Astrocyte (in vitro differentiated cells and primary cell): ENCODE measurements at places on chromosomes 3 and 15.

DNA sequence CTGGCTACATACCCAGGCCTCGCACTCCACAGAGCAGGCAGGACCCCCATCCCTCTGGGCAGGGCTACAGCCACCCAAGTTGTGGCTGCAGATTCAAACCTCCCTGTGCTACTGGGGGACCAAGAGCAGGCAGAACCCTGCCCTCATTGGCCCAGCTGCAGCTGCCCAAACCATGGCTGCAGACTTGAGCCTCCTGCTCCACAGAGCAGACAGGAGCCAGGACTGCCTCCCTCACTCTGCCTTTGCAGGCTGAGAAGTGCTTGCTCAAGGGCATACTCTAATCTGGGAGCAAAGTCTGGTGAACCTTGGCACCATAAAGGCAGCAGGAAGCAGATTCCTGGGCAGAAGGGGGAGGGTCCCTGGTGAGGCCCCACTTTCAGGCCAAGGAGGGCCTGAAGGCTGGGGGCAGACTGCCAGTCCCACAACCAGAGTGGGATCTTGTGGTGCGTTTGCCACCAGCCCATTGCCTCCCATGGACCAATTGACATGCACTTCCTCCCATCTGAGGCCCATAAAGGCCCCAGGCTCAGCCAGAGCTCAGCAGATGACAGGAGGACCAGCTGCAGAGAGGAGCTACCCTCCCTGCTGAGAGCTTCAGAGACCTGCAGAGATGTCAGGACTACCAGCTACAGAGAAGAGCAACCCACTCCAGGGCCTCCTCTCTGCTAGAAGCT lies 64.2 kb upstream of the EPHA6 start:
- no peak for DNase-seq

- DNase-seq, result no peak
Observed at GRCh38 chr3:155609586-155609985, 135.3 kb downstream of the PLCH1 start.

- DNase-seq, result no peak
Observed at GRCh38 chr3:59482684-59483083, 432.9 kb upstream of the CFAP20DC start.

DNA sequence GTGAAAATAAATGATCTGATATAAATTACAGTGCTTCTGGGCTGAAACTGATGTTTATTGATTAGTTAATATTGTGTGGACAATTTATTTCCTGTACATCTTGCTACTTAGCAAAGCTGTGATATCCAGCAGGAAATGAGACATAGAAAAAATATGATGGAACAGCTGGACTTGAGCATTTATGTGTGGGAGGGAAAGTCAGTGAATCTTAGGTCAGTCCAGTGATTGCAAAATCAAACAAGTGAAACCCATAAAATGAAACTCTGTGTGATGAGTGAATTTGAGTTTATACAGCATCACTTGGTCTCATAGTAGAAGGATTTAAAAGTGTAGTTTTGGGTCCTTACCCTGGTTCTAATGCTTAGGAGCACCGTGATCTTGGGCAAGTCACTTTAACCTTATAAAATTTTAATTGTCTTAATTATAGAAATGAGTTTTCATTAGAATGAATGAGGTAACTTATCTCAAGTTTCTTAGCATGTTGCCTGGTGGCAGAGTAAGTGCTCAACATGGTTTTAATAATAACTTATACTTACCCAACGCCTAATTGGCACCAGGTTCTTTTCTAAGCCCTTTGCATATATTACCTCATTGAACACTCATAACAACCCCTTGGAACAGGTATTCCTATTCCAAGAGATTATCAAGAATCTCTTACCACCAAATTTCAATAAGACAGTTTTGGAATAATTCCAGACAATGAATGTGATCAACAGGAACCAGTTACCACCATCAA lies 194.6 kb downstream of the ADAMTSL3 start:
- DNase-seq, result peak; percentile 90

- no peak for DNase-seq
Observed at GRCh38 chr3:8416965-8417364, 84.7 kb upstream of the LMCD1 start.

DNA sequence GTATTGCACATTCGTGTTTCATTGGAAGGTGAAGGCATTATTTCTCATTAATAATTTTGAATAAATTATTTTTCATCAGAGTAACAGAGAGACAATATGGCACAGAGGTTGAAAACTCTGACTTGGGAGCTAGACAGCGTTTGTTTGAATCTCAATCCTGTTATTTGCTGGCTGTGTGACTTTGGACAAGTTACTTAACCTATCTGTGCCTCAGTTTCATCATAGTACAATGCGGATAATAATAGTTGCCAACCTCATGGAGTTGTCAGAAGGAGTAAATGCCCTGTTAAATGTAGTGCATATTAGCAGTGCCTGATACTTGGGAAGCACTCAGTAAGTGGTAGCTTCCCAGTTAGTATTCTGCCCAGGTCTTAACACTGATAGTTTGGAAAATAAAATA lies 151.7 kb downstream of the SPATA16 start:
- no peak for DNase-seq
